ENCODE measurements at places on chromosomes 3 and 15.

GRCh38 chr15:65066635-65067316 lies 1.0 kb downstream of the RASL12 start:
- DNase-seq: no peak

DNA sequence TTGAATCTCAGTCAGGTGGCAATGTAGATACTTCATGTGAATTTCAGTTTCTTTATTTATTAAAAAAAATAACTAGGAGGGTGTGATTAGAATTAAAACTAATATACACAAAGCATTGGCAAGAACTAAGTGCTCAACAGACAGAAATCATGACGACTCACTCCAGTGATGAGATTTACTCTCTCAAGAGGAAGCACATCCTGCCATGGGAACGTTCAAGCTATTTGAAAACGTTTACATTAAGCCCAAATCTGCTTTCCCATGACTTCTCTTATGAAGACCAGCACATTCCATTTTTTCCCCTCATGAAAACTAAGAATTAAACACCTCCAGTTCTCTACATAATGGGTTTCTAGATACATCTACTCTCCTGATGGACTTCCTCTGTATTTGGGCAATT lies 8.5 kb downstream of the WDR53 start:
- no peak for DNase-seq

GRCh38 chr3:13461169-13462124 lies 18.7 kb upstream of the HDAC11 start:
- DNase-seq: no peak

DNA sequence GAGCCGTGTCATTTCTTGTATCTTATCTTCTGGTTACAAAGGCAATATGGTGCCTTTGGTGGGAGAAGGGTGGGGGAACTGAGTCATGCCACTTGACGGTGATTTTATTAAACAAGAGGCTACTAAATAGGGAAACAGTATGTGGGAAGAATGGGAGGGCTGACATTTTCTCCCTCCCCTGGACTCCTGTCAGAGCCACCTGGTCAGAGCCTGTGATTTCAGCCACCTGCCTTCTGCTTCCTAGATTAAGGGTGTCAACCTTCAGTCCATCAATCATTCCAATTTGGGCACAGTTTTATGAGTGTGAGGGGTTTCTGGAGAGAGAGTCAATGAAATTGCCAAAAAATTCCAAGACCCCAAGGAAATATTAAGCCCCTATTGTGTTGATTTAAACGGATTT lies 87.4 kb downstream of the CHDH start:
- no peak for DNase-seq

DNA sequence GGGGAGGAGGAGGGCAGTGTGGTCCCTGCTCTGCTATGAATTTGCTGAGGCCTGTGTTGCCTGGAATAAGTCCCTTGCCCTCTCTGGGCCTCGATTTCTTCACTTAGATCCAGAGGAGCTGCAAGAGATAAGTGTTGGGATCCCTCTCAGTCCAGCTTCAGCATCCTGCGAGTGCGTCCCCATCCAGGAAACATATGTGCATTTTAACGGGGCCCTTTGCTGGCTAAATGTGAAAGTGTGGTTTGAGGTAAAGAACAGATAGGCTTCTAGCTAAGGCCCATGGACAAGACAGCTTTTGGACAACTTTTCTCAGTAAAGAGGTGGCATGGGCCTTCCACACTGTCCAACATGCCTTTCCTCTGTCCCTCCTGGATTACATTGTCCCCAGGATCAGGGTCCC lies 26.5 kb downstream of the RPLP1 start:
- no peak for DNase-seq

DNA sequence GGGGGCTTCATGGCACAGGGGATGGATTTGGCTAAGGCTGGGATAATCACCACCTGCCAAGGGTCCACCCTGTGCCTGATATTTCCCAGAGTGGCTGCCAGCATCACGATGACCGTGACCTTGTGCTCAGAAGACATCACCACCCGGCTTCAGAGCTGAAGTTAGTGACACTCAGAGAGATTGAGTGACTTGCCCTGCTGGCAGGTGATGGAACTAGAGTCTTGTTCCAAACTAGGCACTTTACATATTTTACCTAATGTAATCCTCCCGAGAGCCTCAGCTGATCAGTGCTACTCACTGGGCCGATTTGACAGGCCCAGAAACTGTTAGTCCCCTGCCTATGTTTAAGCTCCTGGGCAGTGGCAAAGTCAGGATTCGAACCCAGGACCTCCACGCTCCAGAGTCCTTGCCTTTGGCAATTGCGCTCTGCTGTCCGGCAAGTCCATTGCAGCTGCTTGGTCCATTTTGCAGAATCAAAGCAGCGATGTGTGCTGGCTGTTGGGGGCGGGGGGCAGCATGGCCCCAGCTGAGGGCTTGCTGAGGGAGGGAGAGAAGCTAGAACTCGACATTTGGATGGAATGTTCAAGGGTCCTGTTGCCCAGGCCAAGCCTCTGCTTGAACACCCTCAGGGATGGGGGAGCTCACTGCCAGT lies 74.8 kb upstream of the GATA2 start:
- DNase-seq: no peak

DNA sequence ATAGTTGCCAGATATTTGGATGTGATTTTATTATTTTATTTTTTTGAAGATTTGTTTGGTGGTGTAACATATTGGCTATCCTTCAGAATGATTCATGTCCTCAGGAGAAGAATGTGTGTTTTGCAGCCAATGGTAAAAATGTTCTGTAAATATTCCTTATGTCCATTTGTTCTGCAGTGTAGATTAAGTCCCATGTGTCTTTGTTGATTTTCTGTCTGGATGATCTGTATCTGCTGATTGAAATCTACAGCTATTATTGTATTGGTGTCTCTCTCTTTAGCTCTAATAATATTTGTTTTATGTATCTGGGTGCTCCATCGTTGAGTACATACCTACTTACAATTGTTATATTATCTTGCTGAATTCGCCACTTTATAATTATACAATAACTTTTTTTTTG lies 1641.7 kb downstream of the OTOL1 start:
- DNase-seq: no peak

GRCh38 chr3:13096356-13096755 lies 23.1 kb upstream of the IQSEC1 start:
- DNase-seq: no peak

DNA sequence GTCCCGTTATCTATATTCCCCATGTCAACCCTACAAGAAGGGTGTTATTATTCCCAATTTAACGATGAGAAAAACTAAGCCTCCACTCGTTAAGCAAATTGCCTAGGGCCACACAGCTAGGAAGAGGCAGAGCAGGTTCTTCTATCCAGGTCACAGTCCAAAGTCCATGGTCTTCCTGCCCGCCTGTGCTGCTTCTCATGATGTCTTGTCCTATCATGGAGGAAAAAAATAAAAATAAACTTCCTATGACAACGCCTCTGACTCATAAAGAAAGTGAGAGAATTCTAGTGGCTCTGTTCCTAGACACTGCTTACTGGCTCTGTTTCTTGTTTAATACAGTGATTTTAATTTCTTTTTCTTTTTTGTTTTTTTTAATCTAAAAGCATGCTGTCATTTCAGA lies 9.7 kb downstream of the COL8A1 start:
- no peak for DNase-seq

- DNase-seq: no peak
Measured at GRCh38 chr3:178546079-178546478, 9.8 kb downstream of the KCNMB2 start.

DNA sequence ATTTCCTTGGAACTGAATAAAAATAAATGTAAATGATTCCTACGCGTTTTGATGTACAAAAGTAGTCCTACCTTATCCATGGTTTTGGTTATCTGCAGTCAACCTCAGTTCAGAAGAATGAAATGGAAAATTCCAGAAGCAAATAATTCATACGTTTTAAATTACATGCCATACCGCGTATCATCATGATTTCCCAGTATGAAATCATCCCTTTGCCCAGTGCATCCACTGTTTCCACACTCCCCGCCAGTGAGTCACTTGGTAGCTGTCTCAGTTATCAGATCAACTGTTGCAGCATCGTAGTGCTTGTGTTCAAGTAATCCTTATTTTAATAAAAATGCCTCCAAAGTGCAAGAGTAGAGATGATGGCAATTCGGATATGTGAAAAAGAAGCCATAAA lies 9.1 kb upstream of the MFSD1 start:
- DNase-seq: peak; percentile 80

- no peak for DNase-seq
Measured at GRCh38 chr3:52005571-52005986, 9.9 kb upstream of the RPL29 start.

GRCh38 chr3:117278424-117279190 lies 569.0 kb downstream of the TUSC7 start:
- no peak for DNase-seq

GRCh38 chr3:195095035-195095703 lies 175.8 kb downstream of the XXYLT1 start:
- DNase-seq: no peak

GRCh38 chr3:184004476-184004875 lies 13.2 kb downstream of the ABCC5 start:
- DNase-seq: no peak

- DNase-seq: no peak
Measured at GRCh38 chr15:45644437-45644836, 9.6 kb downstream of the SQOR start.

DNA sequence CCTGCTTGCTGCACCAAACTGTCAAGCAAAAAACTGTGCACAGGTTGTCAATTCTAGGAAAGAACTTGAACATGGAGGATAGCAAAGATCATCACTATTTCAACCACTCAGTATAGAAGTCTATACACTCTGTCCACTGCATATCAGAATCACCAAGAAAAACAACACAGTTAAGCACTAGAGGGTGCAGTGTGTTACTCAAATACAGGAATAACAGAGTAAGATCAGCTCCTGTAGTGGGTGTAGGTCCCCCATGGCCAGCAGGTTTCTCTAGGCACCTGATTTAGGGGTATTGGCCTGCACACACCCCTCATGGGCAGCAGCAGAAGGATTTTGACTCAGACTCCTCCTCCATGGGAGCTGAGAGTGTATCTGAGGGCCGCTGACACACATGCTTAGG lies 464.1 kb downstream of the EPHA6 start:
- no peak for DNase-seq
